ENCODE measurements at places on chromosomes 1 and 21.

- DNase-seq = no peak
Observed at GRCh38 chr21:35587841-35588380, 472.4 kb downstream of the SETD4 start.

GRCh38 chr21:34782506-34783360 is 113.9 kb downstream of the CLIC6 start:
- DNase-seq = no peak

DNA sequence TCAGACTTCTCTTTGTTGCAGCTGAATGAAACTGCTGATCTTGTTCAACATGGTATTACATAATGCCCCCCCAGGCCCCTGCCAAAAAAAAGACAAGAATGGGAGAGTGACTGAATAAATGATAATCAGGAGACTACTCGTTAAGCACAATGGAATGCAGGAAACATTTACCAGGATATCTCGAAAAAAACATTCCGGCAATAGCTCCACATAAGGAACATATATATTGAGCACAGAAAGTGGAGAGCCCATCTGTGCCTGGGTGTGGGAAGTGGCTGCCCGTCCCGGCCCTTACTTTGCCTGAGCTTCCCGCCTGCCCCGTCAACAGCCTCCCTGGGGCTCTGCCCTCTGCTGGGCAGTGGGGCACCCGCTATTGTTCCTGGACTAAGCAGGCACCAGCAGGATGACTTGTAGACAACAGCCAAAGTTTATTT is 13.3 kb downstream of the TRIM11 start:
- no peak for DNase-seq

DNA sequence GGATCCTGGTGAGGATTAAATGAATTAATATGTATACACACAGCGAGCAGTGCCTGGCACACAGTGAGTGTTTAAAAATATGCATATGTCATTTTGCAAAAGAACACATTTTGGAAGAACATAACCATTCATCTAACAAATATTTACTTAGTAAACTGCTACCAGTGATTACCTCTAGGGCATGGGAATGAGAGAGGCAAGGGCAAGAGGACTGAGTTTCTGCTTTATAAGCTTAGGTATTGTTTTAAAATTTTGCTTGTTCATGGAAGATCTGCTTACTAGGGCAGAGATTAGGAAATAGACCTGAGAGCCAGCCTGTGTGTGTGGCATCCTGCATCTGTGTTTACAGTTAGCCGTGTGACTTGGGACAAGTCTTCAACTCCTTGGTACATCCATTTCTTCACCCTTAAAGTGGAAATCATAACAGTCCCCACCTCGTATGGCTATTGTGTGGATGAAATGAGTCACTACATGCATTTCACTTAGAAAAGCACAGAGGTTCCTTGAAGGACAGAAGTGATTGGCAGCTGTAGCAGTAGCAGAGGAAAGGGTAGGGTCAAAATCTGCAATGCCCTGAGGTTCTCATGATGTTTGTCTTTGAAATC is 198.5 kb upstream of the FMN2 start:
- DNase-seq = no peak

GRCh38 chr1:41430582-41430981 is 53.9 kb downstream of the EDN2 start:
- DNase-seq = no peak

GRCh38 chr1:48089356-48089891 is 92.2 kb upstream of the TRABD2B start:
- no peak for DNase-seq

GRCh38 chr21:41837756-41838297 is 41.3 kb downstream of the PRDM15 start:
- DNase-seq = no peak

DNA sequence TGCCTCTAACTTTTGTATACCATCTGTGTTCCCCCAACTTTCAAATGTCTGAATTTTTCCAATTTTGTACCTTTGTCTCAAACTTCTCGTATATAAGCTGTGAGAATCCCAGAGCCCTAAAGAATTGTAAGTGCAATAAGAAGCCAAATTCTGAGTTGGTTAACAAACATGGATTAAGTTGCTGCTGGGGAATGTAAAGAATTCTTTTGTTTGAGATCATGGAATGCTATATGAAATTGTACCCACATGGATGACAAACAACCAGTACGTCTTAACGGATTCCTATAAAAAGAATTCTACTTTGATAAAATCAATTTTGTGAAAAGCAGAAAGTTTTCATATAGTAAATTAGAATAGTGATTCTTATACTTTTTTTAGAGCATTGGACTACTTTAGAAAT is 72.4 kb upstream of the CYP2J2 start:
- DNase-seq = no peak

- DNase-seq = no peak
Observed at GRCh38 chr1:95984798-95985374, 736.7 kb upstream of the PTBP2 start.

DNA sequence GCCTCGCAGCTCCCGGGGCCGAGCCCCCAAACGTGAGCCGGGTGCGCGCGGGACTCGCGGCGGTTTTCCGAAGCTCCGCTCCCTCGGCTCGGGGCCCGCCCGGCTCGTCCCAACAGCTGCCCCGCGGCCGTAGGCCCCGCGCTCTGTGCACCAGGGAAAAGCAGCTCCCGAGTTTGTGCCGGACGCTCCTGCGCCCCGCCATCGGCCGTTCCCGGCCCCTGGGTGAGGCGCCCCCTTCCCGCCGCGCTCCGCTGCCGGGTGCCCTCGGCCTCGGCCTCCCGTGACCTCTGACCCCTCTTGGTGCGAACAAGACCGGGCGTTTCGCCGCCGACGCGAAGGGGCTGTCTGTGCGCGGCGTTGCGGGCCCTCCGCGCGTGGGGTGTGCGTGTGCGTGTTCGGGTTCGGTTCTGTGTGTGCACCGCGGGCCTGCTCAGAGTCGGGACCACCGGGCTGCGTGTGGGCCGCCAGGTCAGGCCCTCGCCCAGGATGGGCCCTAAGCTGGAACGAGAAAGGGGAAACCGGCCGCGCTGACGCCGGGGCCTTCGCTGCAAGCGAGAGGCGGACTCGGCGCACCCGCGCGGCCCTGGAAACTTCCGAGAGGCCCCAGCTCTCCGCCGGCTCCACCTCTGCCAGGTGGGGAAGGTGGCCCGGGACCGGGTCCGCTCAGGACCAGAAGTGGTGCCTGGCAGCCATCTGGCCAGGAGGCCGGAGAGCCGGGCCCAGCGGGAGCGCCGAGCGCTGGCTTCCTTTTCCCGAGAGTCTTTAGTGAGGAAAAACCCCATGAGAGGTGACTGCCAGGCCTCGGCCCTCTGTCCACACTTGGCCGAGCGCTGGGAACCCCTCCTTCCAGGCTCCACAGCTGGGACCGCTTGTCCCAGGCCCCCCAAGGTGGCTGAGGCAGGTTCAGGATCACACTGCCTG is 1.9 kb downstream of the PRDM16 start:
- DNase-seq = no peak

- DNase-seq = no peak
Observed at GRCh38 chr1:229879746-229880145, 187.3 kb upstream of the GALNT2 start.

DNA sequence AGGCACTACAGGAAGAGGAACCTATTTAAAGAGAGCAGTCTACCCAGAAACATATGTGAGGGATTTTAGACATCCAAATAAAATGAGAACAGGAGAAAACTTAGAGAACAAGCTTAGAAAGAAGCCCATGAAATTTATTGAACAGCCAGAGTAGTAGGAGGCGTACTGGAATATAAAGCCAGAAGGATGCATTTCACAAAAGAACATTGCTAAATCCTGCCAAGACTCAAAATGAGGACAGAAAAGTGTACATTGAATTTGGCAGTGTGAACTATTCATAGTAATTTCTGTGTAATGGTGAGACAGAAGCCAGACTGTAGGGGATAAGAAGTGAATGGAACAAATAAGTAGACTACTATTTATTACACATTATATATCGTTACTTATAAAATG is 22.5 kb downstream of the CEPT1 start:
- DNase-seq = no peak

DNA sequence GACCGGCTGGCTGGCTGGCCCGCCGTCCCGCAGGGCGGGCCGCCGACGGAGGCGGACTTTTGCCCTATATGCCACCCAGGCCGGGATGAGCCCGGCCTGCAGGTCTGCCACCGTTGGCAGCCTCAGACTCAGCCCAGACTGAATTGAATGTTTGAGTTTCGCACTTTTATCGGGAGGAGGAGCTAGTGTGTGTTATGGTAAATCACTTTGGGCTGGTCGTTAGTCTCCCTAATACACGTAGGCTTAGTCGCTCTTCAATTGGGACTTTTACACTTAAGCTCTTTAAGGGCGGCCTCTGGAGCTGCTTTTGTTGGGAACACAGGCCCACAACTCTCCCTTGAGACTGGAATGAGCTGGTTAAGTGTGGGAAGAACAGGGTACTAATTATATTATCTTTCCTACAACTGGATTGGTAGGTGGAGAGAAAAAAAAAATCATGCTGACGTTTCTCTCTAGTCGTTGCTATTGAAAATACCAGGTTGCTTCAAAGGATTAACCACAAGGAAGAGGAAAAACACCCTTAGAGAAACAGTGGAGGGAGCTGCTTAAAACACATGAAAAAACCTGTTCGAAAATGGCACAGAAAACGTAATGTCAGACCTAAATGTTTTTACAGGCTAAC is 1.4 kb upstream of the IRF2BP2 start:
- DNase-seq = no peak

- no peak for DNase-seq
Observed at GRCh38 chr1:109629372-109630030, 9.9 kb downstream of the AMPD2 start.

GRCh38 chr1:212977781-212978645 is 27.7 kb downstream of the VASH2 start:
- no peak for DNase-seq

GRCh38 chr21:33027401-33028286 is 1.9 kb downstream of the OLIG2 start:
- DNase-seq = no peak

DNA sequence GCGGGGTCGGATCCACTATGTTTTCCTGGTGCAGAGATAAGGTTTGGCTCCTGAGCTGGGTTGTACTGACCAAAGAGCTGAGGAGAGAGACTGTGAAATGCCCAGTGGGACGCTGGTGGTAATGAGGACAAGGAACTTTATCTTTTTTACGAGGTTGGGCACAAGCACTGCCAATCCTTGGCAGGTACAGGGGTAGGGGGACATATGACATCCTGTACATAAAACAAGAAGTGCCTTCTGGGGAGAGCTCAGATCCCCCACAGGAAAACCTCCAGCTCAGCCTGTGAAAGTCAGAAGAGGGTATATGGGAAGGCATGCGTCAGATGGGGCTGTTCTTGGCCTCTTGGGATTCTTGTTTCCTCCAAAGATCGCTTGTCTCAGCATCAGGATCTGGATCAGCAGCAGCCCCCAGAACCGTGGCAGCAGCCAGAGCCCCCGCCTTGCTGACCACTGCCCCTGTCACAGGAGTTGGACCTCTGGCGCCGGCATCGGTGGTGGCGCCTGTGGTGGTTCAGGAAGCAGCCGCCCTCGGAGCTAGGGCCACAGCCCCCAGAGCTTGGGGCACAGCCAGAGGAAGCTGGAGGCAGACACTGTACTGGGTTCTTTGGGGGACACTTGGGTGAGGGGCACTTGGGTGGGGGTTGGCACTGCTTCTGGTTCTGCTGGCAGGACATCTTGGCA is 905 bp downstream of the LCE3E start:
- DNase-seq = no peak

DNA sequence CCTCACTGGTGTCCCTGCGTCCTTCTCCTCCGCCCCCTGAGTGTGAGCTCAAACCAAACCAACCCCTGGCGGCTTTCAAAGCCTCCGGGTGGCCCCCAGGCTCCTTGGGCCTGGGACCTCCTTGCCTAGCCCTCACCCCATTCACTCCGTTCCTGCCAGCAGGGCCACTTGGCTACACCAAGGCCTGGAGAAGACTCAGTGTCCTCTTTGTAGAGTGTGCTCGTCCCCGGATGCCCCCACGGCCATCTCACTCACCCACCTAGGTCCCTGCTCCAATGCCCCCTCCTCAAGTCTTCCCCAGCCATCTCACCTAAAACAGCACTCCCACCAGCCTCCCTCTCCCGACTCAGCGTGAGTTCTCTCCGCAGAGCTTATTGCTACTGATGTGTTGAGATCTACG is 7.2 kb upstream of the CCDC27 start:
- no peak for DNase-seq

- no peak for DNase-seq
Observed at GRCh38 chr1:15261155-15262002, 14.4 kb downstream of the FHAD1 start.

- no peak for DNase-seq
Observed at GRCh38 chr1:88647749-88648415, 36.2 kb upstream of the PKN2 start.

DNA sequence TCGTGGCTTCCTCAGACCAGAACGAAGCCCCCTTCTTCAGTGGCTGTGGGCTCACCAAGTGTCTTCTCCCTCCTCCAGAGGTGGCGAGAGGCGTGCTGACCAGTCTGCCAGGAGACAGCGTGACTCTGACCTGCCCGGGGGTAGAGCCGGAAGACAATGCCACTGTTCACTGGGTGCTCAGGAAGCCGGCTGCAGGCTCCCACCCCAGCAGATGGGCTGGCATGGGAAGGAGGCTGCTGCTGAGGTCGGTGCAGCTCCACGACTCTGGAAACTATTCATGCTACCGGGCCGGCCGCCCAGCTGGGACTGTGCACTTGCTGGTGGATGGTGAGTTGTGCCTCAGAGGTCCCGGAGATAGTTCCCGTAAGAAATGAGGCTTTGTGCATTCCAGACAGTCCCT is 24.0 kb downstream of the IL6R start:
- no peak for DNase-seq

DNA sequence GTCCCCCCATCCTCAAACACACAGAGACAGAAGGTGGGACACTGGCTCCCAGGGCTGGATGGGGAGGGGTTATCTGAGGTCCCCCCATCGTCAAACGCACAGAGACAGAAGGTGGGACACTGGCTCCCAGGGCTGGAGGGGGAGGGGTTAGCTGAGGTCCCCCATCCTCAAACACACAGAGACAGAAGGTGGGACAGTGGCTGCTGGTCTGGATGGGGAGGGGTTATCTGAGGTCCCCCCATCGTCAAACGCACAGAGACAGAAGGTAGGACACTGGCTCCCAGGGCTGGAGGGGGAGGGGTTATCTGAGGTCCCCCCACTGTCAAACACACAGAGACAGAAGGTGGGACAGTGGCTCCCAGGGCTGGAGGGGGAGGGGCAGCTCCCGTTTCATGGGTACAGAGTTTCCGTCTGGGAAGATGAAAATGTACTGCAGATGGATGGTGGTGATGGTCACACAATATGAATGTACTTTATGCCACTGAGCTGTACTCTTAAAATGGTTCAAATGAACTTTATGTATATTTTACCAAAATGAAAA is 69.2 kb downstream of the SCCPDH start:
- DNase-seq = no peak

DNA sequence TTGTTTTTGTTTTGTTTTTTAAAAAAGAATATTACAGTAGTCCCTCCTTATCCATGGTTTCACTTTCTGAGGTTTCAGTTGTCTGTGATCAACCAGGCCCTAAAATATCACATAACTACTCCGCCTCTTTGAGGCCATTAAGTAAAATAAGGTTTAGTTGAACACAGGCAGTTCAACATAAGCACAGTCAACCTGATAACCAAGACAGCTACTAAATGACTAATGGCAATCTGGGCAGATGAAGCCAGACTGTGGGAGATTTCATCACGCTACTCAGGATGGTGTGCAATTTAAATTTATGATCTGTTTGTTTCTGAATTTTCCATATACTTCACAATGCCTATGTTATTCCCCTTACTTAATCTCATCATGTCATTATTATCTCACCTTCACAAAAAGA is 30.1 kb downstream of the LDLRAD1 start:
- no peak for DNase-seq

- no peak for DNase-seq
Observed at GRCh38 chr1:97739596-97740103, 181.2 kb downstream of the DPYD start.

- DNase-seq = no peak
Observed at GRCh38 chr1:97989094-97989680, 68.4 kb upstream of the DPYD start.
